ENCODE measurements at places on chromosomes 1 and 21. TPM values are rescaled to one million over a fixed set of nuclear protein-coding genes. Genes with fewer than 3 reads are reported as not detected.

DNA sequence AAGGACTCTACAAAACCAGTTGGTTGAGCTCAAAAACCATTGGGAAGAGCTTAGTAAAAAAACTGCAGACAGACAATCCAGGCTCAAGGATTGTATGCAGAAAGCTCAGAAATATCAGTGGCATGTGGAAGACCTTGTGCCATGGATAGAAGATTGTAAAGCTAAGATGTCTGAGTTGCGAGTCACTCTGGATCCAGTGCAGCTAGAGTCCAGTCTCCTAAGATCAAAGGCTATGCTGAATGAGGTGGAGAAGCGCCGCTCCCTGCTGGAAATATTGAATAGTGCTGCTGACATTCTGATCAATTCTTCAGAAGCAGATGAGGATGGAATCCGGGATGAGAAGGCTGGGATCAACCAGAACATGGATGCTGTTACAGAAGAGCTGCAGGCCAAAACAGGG, 104.0 kb upstream of the BMP8A start:
- no peak for DNase-seq

DNA sequence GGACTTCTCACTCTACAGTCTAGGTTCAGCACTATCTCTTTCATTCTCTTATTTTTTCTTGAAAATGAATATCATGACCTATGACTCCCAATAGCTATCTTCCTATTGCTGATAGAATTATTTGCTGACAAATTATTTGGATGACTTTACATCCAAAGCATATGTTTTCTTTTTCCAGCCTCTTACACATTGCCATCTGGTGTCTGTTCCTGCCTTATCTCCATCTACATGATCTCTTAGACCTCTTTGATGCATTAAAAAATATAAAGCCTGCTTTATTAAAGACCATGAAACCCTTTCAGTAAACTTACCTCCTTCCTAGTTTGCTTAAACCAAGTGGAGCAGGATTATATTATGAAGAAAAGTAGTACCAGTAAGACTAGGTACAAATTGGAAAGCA, 700.9 kb upstream of the CXADR start:
- DNase-seq: no peak

DNA sequence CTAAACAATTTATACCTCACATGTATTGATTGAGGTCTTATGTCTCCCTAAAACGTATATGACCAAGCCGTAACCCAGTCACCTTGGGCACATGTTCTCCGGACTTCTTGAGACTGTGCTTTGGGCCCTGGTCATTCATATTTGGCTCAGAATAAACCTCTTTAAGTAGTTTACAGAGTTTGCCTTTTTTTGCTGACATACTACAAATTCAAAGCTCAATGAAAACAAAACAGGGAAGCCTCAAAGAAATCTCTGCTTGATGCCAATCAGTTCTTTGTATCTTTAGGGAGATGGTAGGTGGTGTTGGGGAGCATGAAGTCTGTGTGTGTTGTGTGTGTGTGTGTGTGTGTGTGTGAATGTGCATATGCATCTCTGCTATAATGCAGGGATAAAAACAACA, 247.0 kb downstream of the KCNJ6 start:
- DNase-seq: no peak

- no peak for DNase-seq
Observed at GRCh38 chr1:169072945-169073725, 33.4 kb upstream of the ATP1B1 start.

DNA sequence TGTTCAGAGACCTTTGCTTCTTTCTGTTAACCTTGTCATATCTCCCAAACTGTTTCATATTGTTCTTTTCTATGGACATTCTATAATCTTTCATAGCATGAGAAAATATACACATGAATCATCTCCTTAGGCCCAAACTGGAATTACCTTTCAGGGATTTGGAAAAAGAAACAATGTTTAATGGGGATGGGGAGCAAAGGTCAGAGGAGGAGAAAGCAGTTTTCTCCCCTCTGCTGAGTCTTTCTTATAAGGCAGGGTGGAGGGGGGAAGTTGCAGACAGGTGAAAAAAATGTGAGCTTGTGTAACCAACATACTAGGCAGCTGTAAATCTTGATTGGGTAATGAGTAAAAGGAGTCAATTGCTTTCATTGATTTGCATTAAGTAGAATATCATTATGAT, 164.1 kb downstream of the BRINP2 start:
- no peak for DNase-seq

DNA sequence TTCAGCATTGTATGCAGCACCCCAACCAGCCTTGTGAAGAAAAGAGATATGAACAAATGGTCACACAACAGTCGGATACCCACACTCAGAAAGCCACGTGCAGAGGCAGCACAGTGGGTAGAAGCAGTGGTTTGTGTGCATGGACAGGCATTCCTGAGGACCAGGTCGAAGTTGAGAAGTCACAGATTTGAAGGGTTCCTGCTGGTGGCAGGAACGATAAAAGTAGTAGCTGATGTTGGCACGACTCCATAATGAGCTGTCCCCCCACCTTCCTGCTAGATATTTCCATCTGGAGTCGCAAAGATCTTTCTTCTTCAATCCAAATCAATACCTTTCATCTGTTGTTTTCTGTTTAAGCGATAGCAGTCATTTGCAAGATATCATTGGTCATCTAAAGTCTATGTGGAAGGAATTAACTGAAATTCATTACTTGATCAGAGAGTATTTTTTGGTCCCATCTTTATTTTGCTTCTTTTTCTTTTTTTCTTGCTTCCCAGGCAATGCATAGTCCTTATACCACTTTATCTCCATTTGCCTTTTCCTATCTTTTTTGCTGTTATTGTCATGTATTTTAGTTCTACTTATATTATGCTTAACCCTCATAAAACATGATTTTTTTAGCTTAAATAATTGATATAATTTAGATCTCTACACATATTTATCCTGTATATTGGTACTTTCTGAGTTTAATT, 176.4 kb downstream of the DHRS3 start:
- no peak for DNase-seq

DNA sequence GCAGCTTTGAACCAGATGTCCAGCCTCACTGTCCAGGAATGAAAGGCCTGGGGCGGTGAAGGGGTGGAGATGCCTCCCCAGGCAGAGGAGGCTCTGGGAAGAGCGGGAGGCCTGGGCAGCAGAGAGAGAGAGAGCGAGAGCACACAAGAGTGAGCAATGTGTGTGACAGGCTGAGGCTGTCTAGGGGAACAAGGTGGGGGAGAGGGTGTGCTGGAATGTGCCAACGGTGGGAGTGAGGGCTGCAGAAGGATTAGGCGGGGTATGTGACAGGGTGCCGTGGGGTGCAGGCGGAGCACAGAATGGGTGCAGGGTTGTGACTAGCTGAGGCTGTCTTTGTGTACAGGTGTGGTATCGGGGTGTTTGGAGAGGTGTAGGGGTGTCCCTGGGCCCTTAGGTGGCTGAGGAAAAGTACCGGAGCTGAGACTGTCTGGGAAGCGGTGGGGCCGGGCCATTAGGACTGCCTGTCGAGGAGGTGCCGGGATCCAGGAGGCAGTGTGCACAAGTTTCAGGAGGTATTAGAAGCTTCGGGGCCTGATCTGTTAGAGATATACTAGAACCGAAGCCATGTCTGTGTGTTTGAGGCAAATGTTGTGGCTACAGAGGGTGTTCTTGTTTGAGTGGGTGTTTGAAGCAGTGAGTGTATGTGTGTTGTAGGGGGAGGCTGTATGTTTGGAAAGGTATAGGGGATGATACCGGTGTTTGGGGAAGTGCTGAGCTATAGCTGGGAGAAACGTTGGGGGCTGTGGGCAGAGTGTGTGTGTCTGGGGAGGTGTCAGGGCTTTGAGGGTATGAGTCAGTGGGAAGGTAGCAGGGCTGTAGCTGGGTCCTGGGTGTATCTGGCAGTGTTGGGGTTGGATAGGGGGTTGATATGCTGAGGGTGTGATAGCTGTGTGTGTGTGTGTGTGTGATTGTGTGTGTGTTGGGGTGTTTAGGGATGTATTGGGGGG, 9.1 kb downstream of the AHDC1 start:
- DNase-seq: no peak

DNA sequence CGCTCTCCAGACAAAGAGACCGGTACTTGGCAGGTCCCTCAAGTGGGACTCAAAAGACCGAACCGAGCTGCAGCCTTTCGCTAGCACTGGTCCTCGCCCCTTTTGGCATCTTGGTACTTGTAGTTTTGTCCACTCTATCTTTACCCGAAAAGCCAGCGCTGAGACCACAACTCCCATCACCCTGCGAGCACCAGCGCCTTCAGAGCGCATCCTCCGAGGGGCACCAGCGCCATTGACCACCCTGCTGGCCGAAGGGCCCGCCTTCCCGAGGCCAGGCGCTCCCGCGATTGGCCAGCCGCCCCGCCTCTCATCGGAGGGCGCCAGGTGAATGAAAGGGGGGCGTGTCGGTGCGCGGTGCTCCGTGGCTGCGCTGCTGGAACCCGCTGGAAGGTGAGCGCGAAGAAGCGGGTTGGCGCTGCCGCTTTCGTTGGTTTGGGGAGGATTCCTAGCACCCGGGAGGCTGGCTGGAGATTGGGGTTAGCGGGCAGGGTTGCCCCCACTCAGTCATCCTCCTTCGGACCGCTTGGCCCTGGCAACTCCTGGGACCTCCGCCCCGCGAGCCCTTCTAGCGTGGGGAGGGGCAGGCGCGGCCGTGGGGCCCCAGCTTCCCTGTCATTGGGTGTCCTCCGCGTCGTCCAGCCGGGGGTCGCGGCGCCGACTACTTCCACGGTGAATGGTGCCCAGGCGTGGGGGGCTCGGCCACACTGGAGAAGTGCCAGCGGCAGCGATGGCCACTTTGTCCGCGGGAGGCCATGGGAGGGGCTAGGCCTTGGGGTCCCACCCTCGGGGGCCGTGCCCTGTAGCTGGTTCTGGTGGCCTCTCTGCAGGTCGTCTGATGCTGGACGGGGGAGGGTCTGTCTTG, at the start of gene ZBTB8B:
TSS of gene ZBTB8B (plus strand) at position 357 of the 862 bp plus-strand sequence. CDS start 5,553 bp downstream, outside the sequence.
- peak; percentile 76 for DNase-seq

GRCh38 chr1:54413295-54413694, 7.1 kb upstream of the SSBP3 start:
- no peak for DNase-seq

- no peak for DNase-seq
Observed at GRCh38 chr1:244965185-244966030, 101.1 kb upstream of the HNRNPU start.

- no peak for DNase-seq
Observed at GRCh38 chr1:200732438-200732837, 6.3 kb upstream of the CAMSAP2 start.

- DNase-seq: no peak
Observed at GRCh38 chr1:39213511-39214002, 9.1 kb downstream of the MACF1 start.

DNA sequence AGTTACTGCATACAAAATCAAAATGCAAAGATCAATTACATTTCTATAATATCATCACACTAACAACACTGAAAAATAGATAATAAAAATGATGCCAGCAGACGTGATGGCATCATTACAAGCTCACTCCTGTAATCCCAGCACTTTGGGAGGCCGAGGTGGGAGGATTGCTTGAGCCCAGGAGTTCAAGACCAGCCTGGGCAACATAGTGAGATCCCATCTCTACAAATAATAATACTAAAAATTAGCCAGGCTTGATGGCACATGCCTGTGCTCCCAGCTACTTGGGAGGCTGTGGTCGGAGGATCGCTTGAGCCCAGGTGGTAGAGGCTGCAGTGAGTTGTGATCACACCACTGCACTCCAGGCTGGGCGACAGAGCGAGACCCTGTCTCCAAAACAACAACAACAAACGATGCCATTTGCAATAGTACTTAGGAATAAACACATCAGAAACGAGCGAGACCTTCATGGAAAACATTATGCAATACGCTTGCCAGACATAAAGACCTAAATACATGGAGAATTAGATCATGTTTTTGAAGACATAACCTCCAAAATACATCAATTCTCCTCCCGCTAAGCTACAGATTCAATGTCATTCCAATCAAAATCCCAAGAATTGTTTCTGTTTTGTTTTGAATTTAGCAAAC, 86.6 kb upstream of the ERRFI1 start:
- DNase-seq: no peak

GRCh38 chr1:92854101-92854785, 22.4 kb downstream of the RPL5 start:
- no peak for DNase-seq

CELA2A gene
- not detected for total RNA-seq

CLEC20A gene
- not detected for total RNA-seq

CD84 gene
- 2.4 TPM for total RNA-seq

NVL gene
- 11.6 TPM for total RNA-seq

FAM229A gene
- 3.2 TPM for total RNA-seq

BCL2L15 gene
- not detected for total RNA-seq

TENT5C gene
- total RNA-seq: 7.4 TPM
